ENCODE measurements at places on chromosomes 1 and 21.

- DNase-seq = no peak
These were observed 78.0 kb downstream of the OBSCN start for GRCh38 chr1:228285661-228286504.

GRCh38 chr21:34830386-34831170 lies 161.8 kb downstream of the CLIC6 start:
- DNase-seq = no peak

GRCh38 chr1:176800978-176801513 lies 338.1 kb downstream of the PAPPA2 start:
- DNase-seq = no peak

- DNase-seq = no peak
These were observed 7.6 kb downstream of the MTF1 start for GRCh38 chr1:37851782-37852210.

GRCh38 chr1:18539171-18539570 lies 58.4 kb downstream of the KLHDC7A start:
- DNase-seq = no peak

GRCh38 chr21:27570306-27570868 lies 603.5 kb upstream of the ADAMTS5 start:
- no peak for DNase-seq

- DNase-seq = peak; percentile 72
These were observed 5.3 kb upstream of the SLC6A9 start for GRCh38 chr1:44036409-44037139.

GRCh38 chr1:21604208-21604957 lies 64.8 kb downstream of the RAP1GAP start:
- no peak for DNase-seq

DNA sequence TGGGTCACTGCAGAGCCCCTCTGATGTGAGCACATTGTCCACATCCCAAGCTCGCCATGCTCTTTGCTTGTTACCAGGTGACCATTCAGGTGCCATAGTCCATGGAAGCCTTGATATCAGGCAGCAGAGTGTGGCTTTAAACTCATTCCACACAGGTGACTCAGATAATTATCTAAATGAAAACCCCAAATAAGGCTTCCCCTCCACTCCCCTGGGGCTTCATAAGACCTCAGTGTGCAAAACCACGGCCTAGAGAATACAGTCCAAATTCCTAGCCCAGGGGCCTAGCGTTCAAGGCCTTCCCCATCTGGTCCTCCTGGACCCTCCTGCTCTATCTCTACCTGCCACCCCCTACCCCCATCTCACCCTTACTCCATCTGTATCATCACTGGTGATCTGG lies 97.1 kb downstream of the ARHGEF10L start:
- no peak for DNase-seq

DNA sequence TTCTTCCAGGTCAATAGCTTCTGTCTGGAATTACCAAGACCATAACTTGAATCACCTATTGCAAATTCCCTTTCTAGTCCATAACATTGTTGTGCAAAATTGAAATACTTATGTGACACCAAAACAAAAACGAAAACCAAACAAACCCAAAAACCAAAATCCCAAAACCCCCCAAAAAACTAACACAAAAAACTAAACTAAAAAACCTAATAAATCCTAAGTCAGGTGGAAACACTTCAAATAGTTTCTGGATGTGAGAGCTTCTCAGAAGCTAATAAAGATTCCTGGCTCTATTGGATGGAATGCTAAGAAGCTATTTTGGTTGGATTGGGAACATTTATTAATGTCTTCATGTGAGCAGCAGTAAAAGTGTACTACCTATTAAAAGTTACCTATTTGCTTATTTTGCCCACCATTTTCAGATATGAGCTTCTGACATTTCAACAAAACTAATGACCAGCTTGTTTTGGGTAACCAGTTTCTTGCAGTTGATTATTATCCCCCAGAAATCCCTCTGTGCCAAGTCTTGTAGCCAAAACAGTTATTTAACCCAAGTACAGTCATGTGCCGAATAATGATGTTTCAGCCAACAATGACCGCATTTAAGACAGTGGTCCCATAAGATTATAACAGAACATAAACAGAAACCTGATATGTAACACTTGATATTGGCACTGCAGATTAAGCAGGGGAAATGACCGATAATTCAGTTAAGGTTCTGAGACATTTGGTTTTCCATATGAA lies 76.4 kb downstream of the LTN1 start:
- DNase-seq = no peak

GRCh38 chr1:100122177-100122576 lies 10.6 kb downstream of the SASS6 start:
- DNase-seq = no peak

DNA sequence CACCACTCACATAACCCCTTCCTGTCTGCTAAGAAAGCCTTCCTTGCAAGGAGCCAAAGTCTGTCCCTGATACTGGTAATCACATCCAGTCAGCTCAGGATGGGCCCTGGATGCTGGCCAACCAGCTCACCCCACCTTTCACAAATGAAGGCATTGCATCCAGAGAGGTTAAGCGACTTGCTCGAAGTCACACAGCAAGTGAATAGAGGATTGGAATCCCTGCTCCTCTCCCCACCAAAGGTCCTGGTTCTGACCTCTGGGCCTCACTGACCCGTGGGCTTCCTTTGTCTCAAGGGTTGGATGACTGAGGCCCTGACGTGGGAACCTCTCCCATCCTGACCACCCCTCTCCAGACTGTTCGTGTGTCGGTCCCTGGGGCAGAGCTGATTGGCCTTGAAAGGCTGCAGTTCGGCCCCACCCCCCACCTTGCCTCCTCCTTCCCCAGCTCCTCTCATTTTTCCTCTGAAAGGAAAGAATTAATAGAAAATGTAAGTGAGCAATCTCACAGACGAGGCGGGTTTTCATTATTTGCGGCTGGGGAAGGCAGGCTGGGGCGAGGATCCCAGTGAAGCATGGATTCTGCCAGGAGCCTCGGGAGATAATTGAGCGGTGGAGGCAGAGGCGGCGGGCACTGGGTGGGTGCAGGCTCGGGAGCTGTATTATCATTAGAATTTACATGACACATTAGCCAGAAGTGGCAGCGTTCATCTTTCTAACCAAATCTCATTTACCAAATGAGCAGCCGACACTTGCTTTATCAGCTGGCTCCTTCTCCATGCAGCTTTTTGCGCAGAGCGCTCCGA lies 101.5 kb upstream of the CSF3R start:
- no peak for DNase-seq

DNA sequence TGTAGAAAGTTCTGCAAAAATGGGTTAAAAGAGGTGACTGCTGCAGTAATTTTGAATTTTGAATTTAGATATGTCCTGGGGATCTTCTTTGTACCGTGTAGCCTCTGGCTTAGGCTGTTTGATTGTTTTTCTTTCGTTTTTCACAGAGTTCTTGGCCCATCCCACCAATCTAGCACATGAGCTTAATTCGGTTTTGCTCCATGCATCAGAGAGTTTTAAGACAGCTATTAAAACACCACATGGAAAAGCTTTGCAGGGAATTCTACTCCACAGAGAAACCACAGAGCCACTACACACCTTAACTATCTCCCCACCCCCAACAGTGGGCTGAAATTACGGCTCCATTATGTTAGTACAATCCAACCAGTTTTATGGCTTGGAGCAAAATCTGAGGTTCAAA lies 25.5 kb downstream of the SPAG17 start:
- DNase-seq = no peak

GRCh38 chr1:92494485-92495141 lies 7.9 kb upstream of the GFI1 start:
- no peak for DNase-seq

- DNase-seq = no peak
These were observed 287.4 kb upstream of the LYPLAL1 start for GRCh38 chr1:218886101-218886871.

DNA sequence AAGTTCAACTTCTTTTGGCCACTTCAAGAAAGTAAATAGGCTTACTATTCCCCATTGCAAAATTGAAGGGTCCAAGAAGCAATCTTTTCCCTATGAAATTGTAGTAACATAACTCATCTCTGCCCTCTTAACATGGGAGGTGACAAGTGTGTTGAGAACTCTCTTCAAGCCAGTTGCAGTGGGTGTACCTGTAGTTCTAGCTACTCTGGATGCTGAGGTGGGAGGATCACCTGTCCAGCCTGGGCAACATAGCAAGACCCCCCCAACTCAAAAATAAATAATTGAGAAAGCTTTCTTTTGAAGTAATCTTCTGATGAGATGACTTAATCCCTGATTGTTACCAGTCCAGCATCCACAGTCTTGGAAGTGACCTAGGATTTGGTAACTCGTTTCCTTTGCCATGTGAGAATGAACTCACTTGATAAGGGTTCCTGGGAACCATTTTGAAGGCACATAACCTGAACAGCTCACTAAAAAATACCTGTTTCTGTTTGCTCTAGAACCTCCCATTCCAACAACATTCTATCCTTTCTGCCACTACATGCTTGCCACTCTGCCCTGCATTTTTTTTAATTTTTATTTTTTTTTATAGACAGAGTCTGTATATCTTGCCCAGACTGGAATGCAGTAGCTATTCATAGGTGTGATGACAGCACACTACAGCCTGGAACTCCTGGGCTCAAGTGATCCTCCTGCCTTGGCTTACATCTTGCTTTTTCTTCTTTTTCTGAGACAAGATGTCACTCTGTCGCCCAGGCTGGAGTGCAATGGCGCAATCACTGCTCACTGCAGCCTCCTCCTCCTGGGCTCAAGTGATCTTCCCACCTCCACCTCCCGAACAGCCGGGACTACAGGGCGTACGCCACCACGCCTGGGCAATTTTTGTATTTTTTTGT lies 1.4 kb upstream of the IPO9 start:
- no peak for DNase-seq

DNA sequence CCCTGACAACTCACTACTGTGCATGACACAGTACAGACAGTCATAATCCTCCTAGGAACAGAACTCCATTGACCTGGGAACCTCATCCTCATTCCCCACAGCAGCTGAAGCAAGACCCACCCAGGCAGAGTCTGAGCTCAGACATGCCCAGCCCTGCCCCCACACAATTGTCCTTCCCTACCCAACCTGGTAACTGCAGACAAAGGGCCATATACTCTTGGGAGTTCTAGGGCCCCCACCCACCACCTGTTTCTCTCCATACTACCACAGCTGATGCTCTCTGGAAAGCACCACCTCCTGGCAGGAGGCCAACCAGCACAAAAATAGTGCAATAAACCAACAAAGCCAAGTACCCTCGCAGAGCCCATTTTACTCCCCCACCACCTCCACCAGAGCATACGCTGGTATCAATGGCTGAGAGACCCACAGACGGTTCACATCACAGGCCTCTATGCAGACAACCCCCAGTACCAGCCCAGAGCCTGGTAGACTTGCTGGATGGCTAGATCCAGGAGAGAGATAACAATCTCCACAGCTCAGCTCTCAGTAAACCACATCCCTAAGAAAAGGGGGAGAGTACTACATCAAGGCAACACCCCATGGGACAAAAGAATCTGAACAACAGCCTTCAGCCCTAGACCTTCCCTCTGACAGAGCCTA lies 159.7 kb upstream of the CXADR start:
- no peak for DNase-seq

GRCh38 chr1:90012300-90012699 lies 17.4 kb downstream of the ZNF326 start:
- no peak for DNase-seq

DNA sequence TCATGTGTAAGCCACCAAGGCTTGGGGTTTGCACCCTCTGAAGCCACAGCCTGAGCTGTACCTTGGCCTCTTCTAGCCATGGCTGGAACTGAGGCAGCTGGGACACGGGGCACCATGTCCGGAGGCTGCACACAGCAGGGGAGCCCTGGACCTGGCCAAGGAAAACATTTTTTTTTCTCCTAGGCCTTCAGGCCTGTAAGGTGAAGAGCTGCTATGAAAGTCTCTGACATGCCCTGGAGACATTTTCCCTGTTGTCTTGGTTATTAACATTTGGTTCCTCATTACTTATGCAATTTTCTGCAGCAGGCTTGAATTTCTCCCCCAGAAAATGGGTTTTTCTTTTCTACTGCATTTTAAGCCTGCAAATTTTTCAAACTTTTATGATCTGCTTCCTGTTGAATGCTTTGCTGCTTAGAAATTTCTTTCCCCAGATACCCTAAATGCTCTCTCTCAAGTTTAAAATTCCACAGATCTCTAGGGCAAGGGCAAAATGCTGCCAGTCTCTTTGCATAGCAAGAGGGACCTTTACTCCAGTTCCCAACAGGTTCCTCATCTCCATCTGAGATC lies 295.8 kb downstream of the LTN1 start:
- DNase-seq = no peak

- DNase-seq = no peak
These were observed 3.4 kb upstream of the LAMB3 start for GRCh38 chr1:209655411-209656231.

GRCh38 chr1:45258059-45258650 lies 51.8 kb upstream of the ZSWIM5 start:
- DNase-seq = no peak

DNA sequence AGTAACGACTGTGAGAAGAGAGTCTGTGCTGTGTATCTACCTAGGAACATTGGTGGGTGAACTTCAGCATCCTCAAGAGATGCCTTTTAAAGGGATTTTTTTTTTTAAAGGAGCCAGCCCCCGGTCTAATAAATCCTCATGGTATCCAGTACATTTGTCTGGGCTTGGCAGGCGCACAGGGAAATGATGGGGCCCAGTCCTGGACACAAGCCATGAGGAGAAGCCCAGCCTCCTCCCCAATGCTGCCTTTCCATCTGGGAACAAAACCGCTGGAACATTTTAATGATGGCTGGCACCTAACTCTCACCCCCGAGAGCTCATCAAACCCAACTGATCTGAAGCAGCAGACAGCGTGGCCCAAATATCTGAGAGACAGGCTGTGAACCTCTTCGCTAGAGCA lies 64.2 kb downstream of the ACOT7 start:
- DNase-seq = no peak

- DNase-seq = no peak
These were observed 120.6 kb upstream of the KCNJ15 start for GRCh38 chr21:38136201-38136600.

GRCh38 chr1:247535402-247535801 lies 838 bp downstream of the OR2C3 start:
- no peak for DNase-seq

GRCh38 chr1:80966266-80966665 lies 834.5 kb upstream of the ADGRL2 start:
- DNase-seq = no peak

DNA sequence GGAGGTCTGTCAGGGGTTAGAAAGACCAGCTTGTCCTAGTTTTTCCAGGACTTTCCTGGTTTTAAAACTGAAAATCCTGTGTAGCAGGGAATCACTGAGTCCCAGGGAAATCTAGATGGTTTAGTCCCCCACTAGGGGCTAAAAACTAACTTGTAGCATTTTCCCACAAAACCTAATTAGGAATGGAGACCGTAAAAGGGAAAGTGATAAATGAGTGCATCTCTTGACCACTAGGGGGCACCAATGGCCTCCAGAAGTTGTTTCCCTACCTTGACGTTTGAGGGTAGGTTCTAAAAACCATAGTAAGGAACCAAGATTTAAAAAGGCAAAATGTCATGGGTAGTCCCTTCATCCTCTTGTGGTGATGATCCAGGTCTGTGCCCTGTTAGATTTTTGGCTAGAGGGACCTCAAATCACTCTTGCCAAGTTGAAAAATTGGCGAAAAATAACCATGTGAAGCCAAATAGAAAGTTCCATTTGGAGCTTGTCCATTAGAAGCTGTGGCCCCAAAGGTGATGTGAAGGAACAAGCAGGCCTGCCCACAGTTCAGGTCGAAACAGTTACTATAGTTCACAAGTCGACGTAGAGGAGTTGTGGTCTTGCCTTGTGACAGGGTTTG lies 24.5 kb downstream of the CLIC6 start:
- peak; percentile 42 for DNase-seq
